Inflammatory macrophage treated with lipopolysaccharide for 1 hour (primary cell): ENCODE measurements at places on chromosomes 5 and 9.

- no peak for DNase-seq
These were observed 23.4 kb downstream of the LSM11 start for GRCh38 chr5:157766902-157767301.

DNA sequence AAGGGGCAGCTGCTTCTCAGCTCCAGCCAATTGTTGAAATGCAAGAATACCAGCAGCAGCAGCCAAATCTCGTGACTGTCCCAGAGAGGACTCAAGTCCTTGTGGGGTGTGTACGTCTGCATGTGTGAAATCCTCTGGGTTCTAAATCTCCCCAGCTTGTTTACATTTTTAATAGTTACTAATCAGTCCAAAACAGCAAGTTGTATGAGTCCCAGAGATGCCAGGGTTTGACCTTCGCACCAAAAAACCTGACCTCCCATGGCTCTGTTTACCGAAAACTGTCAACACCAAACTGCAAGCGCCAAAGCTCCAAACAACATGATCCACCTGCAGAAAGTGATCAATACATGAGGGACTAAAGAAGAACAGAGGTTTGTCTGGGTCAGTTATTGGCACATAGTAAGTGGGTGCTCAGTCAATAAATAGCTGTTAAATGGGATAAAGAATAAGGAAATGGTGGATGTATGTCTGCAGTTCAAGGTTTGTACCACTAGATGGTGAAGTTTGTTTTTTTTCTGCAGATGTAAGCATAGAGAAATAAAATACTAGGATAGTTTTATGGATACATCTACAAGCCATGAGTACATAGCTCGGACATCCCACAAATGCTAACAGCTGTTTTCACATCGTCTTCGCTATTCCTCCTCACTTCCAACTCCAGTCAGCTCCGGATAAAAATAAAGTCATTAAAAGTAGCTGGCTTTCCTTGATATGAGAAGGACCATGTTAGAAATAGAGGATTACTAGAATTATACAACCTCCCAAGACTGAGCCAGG, 85.3 kb upstream of the ADRB2 start:
- peak; percentile 47 for DNase-seq

DNA sequence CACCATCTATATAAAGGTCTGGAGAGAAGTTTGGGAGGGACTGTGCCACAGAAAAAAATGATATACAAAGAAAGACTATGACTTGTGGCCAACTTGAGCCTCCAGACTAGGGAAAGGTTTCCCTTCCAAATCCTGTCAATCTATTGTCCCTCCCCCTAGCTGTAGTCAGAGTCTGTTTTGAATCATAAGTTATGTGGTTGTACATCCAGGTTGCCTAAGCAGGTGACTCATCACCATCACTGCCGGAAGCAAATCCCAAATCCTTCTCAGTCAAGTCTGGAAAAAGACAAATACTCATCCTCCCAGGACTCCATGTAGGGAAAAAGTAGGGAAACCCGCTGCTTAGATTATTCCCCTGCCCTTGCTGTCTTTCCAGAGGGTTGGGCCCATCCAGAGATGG, 235.7 kb downstream of the CDK5RAP2 start:
- DNase-seq, result no peak

DNA sequence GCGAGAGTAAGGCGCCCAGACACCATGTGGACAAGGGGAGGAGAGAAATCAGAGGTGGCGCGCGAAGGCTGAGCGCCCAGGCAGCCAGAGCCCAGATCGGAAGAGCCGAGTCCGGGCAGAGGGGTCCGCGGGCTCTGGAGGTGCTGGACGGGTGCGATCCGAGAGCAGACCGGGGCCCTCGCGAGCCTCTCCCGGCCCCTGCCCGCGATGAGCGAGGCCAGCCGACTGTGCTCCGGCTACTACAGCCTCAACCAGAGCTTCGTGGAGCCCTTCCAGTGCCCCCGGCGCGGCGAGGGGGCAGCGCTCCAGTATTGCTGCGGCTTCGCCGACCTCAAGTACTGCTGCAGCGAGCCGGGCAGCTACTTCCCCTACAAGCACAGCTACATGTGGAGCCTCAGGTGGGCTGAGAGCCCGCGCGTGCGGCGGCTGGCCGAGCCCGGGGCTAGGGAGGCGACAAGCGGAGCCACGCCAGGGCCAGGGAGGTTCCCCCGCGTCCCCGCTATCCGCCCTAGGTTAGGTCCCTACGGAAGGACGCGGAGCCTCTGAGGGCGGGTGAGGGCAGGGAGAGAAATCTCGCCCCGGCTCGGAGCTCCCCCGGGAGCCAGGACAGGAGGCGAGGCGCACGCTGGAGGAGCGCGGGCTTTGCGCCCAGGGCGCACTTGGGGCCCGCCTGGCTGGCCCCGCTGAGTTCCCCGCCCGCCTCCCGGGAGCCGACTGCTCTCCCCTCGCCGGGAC, at the start of gene SHISAL2B:
Gene SHISAL2B, plus strand, starts transcription at position 87 of the 735 bp plus-strand sequence. Its CDS starts 121 bp downstream, at position 208.
- no peak for DNase-seq

DNA sequence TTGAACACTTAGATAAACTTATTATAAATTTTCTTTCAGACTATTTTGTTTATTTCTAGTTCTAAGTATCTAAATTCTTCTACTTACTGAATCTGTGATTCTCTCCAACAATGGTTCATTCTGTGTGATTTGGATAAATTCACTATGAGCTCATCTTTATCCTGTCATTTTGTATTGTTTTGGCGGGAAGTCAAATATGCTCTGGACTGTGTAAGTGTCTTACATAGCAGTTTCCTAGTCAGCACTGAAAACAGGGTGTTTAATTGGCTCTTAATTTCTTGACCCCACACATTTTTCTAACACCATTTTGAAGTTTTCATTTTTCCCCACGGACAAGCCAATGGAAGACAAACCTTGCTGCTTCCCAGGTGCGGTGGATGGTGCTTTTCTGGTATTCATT, 207.0 kb upstream of the ACO1 start:
- DNase-seq, result no peak

DNA sequence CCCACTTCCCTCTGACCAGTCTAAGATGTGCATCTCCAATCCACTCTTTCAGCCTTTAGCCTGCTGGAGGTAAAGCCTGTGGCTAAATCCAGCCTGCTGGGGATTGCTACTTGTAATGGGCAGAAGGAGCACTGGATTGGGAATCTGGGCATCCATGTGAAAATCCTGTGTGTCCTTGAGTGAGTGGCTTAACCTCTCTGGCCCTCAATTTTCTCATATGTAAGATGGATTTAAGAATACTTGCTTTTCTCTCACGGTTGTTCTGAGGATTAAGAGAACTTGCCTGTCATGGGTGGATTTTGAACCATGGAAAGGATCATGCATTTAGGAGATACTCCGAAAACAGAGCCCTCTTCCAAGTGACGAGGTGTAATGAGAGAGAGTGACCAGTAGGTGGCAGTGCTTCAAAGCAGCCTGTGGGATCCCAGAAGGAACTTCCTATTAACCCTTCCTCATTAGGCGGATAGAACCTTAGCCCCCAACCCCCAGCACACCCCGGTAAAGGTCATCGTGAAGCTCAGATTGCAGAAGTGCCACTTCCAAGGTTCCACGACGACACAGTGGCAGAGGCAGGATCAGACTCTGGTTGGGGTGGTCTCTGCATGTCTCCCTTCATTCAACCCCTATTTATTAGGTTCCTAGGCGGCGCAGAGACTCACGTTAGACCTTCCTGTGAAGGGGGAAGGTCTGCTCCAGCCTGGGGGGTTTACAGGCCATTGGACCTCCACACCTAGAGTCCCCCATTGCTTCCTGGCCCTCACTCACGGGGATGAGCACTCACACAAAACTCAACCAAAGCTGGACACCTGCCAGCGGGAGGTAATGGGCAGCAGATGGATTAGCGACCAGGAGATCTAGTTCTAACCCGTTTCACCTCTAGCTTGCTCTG, 68.7 kb upstream of the ZNF618 start:
- DNase-seq, result peak; percentile 80

- peak; percentile 95 for DNase-seq
These were observed 149.2 kb upstream of the KLF9 start for GRCh38 chr9:70563431-70564204.

- DNase-seq, result no peak
These were observed 9.8 kb downstream of the NHP2 start for GRCh38 chr5:178143901-178144300.

GRCh38 chr5:57903458-57903857, 420.8 kb upstream of the ACTBL2 start:
- peak; percentile 37 for DNase-seq

- DNase-seq, result no peak
These were observed 59.2 kb upstream of the CDH10 start for GRCh38 chr5:24703934-24704333.

GRCh38 chr5:172733974-172734346, 37.0 kb downstream of the DUSP1 start:
- DNase-seq, result no peak

GRCh38 chr5:37435261-37435660, 56.1 kb downstream of the WDR70 start:
- DNase-seq, result no peak

GRCh38 chr9:112437406-112437805, 49.2 kb upstream of the KIAA1958 start:
- DNase-seq, result no peak

- peak; percentile 94 for DNase-seq
These were observed 3.7 kb downstream of the PHF24 start for GRCh38 chr9:34961574-34962490.

GRCh38 chr5:86679529-86679928, 61.8 kb downstream of the COX7C start:
- peak; percentile 27 for DNase-seq

- peak; percentile 22 for DNase-seq
These were observed 18.8 kb downstream of the SMIM32 start for GRCh38 chr5:136174021-136174659.

DNA sequence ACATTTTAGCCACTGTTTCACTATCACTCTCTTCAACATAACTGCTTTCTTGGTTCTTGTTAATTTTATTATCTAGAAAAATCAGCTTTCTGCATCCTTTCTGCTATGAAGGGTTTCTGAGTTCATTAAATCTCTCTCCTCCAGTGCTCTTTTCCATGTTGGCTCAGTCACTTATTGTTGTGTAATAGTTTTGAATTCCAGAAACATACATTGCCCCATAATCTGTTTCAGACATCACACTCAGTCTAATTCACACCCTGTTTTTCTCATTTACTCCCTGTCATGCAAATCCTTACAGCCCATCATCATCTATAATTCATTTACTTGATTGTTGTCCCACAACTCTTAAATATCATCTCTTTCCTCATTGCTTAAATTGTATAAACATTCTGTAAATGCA, 176.1 kb upstream of the CDH12 start:
- DNase-seq, result no peak

- no peak for DNase-seq
These were observed 277.4 kb downstream of the TLE1 start for GRCh38 chr9:81411961-81412360.

GRCh38 chr5:178895615-178896571, at the start of gene ZFP2:
Gene ZFP2 (plus strand): TSS chr5:178895913. CDS start chr5:178931314, 35,401 bp downstream.
- DNase-seq, result no peak

DNA sequence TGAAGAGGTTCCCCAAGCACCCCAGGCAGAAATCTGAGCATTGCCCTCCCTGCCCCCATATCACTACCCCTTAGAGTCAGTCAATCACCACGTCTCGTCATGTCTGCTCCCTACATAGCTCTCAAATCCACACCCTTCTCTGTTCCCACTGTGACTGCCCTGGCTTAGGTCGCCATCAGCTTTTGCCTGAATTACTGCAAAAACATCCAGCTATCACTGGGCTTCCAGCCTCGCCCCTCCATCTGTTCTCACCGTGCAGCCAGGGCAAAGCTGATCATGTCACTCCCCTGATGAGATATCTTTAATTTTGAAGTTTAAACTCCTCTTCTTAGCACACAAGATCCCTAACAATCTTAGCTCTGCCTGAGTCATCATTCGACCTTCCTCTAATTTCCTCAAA, 89.6 kb upstream of the TBC1D2 start:
- DNase-seq, result no peak

DNA sequence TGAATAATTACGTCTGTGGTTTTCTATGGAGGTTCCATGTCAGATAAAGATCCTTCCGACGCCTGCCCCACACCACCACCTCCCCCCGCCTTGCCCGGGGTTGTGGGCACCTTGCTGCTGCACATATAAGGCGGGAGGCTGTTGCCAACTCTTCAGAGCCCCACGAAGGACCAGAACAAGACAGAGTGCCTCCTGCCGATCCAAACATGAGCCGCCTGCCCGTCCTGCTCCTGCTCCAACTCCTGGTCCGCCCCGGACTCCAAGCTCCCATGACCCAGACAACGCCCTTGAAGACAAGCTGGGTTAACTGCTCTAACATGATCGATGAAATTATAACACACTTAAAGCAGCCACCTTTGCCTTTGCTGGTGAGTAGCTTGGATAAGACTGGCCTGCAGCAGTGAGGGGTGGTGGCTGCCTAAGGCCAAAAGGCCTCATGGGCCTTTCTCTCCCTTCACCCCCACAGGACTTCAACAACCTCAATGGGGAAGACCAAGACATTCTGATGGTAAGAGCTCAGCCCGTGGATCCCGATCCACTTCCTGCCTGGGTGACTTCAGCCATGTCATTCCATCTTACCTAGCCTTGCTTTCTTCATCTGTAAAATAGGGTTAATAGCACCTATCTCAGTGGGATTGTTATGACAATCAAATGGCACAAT, at the start of gene IL3:
Gene IL3, plus strand, starts transcription at position 155 of the 661 bp plus-strand sequence. Its CDS starts 52 bp downstream, at position 207.
- DNase-seq, result no peak

DNA sequence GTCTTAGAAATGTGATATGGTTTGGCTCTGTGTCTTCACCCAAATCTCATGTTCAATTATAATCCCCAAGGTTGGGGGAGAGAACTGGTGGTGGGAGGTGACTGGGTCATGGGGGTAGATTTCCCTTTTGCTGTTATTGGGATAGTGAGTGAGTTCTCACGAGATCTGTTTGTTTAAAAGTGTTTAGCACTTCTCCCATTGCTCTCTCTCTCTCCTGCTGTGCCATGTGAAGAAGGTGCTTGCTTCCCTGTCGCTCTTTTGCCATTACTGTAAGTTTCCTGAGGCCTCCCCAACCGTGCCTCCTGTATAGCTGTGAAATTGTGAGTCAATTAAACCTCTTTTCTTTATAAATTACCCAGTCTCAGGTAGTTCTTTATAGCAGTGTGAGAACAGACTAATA, 203.6 kb downstream of the ASTN2 start:
- DNase-seq, result no peak

GRCh38 chr5:168800701-168801100, 221.5 kb upstream of the PANK3 start:
- DNase-seq, result no peak

- DNase-seq, result no peak
These were observed 3.0 kb upstream of the SAP30L start for GRCh38 chr5:154442801-154443200.

DNA sequence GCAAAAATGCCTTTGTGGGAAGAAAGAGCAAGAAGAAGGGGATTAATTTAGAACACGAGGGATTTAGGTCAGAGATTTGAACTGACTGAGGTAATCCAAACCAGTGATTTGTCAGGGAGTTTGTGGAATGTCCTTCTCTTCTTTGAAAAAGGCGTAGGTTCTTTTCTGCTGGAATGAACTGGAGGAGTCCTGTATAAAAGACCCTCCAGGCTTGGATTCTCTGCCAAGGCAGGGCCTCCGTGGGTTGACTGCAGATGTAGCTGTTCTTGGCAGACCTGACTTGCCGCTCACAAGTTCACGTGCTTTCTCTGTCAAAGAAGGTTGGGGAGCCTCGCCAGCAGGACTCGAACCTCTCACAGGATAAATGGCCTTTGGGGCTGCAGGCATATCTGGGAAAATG, 62.8 kb upstream of the STC2 start:
- no peak for DNase-seq

DNA sequence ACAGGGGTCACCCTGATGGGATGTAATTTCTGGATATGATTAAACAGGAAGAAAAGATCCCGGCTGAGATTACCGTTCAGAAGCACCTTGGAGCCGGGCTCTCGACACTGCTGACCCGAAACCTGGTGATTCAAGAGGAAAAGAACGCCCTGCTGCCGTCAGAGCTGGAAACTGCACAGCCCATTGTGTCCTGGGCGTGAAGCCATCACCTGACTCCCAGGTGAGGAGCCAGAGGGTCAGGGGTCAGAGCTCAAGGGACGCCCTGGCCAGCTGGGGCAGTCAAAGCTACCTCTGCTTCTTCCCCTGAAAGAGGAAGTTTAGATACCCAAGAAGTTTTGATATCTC, 17.8 kb upstream of the SLC12A7 start:
- DNase-seq, result no peak
